ENCODE measurements at places on chromosomes 7 and 10. TPM values are rescaled to one million over a fixed set of nuclear protein-coding genes. Genes with fewer than 3 reads are reported as not detected.

- no peak for DNase-seq
These were observed 427.9 kb upstream of the CELF2 start for GRCh38 chr10:10589540-10590303.

ERVW-1 gene
- not detected for total RNA-seq

PLAU gene
- 6.4 TPM for total RNA-seq

- DNase-seq: no peak
These were observed 47.9 kb downstream of the COL1A2 start for GRCh38 chr7:94442639-94443038.

GIMAP4 gene
- 79.9 TPM for total RNA-seq

GSTK1 gene
- total RNA-seq: 71.8 TPM

ANK3 gene
- 27.4 TPM for total RNA-seq

CAMK2B gene
- 0.92 TPM for total RNA-seq

- DNase-seq: no peak
These were observed 185.6 kb downstream of the LRMDA start for GRCh38 chr10:75616874-75617478.
